ENCODE measurements at places on chromosomes 2 and 18. TPM values are rescaled to one million over a fixed set of nuclear protein-coding genes. Genes with fewer than 3 reads are reported as not detected.
A peak's percentile ranks its signal among the peaks of the same experiment; 100 is the strongest.

UGT1A10 gene
- total RNA-seq, result not detected

DNA sequence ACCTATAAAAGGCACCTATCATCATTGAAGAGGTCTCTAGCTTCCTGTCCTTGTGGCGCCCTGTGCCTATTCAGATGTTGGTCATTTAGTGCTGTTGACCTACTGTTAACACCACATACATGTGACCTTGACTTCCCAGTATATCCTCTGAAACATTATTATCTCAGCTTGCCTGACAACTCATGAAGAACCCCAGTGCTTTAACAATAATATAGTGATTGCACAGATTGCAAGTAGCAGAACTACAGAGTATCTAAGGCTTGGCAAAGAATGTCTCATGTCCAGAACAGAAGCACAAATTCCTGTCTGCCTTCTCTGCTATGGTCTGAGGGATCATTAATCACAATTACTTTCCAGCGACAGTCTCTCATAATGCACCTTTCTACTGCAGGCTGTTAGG is 165.3 kb downstream of the LCLAT1 start:
- H3K27me3 ChIP-seq, result no peaks in the 10 kb centered on the region
- no peak overlapping the region for H3K27ac ChIP-seq
- DNase-seq, result no peak
- no peak overlapping the region for H3K4me3 ChIP-seq

- no peak for DNase-seq
- no peak overlapping the region for H3K27ac ChIP-seq
- H3K27me3 ChIP-seq, result no peaks in the 10 kb centered on the region
Observed at GRCh38 chr2:68469935-68470334, 2.5 kb downstream of the APLF start.

- peak overlapping the region; percentile 86 for H3K4me3 ChIP-seq
- DNase-seq, result peak; percentile 98
- peaks cover 38% of the 10 kb centered on the region for H3K4me1 ChIP-seq
Observed at GRCh38 chr2:88627856-88628570, 749 bp upstream of the EIF2AK3 start.

CELF4 gene
- total RNA-seq, result not detected

GRCh38 chr2:111903930-111904439 is 5.6 kb downstream of the MERTK start:
- no peak for DNase-seq
- H3K4me1 ChIP-seq, result peaks cover 71% of the 10 kb centered on the region
- peaks cover 3% of the 10 kb centered on the region for H3K27me3 ChIP-seq
- no peak overlapping the region for H3K27ac ChIP-seq
- no peaks in the 10 kb centered on the region for H3K36me3 ChIP-seq

DNA sequence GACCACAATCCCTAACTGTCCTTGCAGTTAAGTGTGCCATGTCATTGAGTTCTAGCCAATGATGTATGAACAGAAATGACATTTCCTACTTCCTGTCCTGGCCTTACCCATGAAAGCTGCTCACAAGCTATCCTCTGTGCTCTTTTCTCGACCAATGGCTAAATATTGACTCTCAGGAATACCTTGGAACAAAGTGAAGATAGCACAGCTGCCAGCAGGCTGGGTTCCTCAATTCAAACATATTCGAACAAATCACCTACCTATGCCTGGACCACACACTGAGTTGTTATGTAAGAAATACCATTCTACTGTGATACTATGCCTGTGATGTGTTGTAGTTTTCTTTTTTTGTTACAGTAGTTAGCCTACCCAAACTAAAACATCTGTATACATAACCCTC is 65.1 kb downstream of the GAREM1 start:
- no peaks in the 10 kb centered on the region for H3K4me1 ChIP-seq
- no peak for DNase-seq
- H3K27me3 ChIP-seq, result no peaks in the 10 kb centered on the region
- no peaks in the 10 kb centered on the region for H3K36me3 ChIP-seq

DNA sequence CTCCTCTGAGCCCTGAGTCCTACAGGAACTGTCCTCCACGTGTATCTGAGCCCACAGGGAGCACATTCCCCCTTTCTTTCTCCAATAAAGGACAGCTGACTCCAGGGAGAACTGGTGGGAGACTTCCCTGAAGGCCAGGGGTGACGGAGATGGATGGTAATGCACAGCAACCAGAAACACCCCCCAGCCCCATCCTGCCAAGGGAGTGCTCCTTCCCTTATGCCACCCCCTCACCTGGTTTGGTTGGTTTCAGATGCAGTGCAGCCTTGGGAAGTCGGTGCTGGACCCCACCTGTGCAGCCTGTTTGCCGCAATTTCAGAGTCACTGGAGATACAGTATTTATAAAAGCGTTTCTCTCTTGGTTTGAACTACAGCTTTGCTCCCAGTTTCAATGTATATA is 24.0 kb downstream of the GPR55 start:
- H3K27ac ChIP-seq, result no peak overlapping the region
- peaks cover 28% of the 10 kb centered on the region for H3K27me3 ChIP-seq
- no peaks in the 10 kb centered on the region for H3K4me1 ChIP-seq
- H3K36me3 ChIP-seq, result no peaks in the 10 kb centered on the region

GRCh38 chr2:49291619-49292018 is 137.3 kb upstream of the FSHR start:
- H3K4me3 ChIP-seq, result no peak overlapping the region
- no peaks in the 10 kb centered on the region for H3K27me3 ChIP-seq
- no peak overlapping the region for H3K27ac ChIP-seq
- H3K36me3 ChIP-seq, result no peaks in the 10 kb centered on the region

CDKL4 gene
- 1.5 TPM for total RNA-seq

USP34 gene
- total RNA-seq, result 242 TPM

PELI1 gene
- total RNA-seq, result 56.2 TPM

DNA sequence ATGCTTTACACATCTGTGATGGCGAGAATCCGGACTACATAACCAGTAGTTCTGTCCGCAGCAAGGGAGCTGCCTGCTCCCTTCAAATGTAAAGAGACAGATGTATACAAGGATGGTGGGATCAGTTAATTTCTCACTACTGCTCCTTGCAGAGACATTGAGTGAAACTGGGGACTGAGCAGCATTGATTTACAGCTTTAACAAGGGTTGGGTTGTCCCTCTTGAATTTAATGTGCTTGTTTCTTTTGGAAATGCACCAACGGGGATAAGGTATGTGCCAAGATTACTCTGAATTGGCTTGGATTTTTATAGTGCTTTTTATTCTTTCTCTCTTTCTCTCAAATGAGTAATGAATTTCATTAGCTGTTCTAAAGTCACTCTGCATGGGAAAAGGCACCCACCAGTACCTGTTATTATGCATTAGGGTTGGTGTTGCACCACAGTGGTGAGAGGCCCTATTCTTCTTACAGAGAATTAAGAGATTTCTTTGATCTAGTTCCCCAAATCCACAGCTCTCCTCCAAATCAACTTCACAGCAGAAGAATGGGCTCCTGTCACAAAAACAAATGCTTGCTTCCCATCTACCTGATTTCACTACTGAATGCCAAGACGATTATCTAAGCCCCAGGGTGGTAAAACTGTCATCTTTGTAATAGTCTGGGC is 107.6 kb downstream of the DOCK10 start:
- no peaks in the 10 kb centered on the region for H3K27me3 ChIP-seq
- H3K27ac ChIP-seq, result no peak overlapping the region
- H3K36me3 ChIP-seq, result no peaks in the 10 kb centered on the region
- H3K4me3 ChIP-seq, result no peak overlapping the region

DNA sequence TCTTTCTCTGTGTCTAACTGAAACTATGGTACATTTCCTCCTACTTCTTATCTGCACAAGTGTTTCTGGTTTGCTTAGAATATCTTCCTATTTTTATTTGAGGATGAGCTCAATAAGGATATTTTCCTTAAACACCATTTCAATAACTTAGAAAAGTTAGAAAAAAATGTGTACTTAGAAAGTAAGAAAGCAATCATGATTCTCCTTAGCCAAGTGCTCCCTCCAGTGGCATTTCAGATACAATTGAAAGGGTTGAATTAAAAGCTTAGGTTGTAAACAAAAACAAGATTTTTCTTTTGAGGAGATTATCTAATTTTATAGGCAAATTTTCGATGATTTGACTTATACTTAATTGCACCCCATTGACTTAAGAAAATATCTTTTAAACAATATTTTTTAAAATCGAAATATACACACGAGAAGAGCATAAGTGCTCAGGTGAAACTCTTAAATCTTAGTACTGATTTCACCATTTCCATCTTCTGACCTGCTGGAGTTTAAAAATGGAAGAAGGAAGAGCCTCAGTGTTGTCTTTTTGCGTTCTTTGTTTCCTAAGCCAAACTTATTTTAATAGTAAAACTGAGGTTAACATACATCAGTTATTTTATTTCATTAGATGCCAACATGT is 26.9 kb downstream of the C18orf63 start:
- no peak overlapping the region for H3K27ac ChIP-seq
- no peaks in the 10 kb centered on the region for H3K36me3 ChIP-seq
- DNase-seq, result no peak
- H3K27me3 ChIP-seq, result no peaks in the 10 kb centered on the region

ELP2 gene
- total RNA-seq, result 65.8 TPM

DNA sequence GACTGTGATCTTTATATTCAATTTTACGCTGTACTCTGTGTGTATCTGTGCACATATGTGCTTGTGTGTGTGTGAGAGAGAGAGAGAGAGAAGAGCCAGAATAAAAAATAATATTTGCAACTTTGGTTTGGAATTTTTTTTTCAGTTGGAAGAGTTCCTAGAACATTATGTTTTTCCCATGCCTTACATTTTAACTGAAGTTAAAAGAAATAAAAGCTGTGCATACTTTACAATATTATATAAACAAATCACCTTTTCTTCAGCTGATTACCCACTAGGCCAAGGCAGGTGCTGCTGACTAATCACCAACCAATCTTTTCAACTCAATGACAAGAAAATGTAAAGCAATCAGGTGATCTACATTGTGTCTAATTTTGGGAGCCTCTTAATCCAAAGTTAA is 366.3 kb downstream of the NYAP2 start:
- H3K4me1 ChIP-seq, result peaks cover 12% of the 10 kb centered on the region
- no peaks in the 10 kb centered on the region for H3K27me3 ChIP-seq
- no peak overlapping the region for H3K4me3 ChIP-seq
- DNase-seq, result no peak
- peak overlapping the region; percentile 54 for H3K27ac ChIP-seq

PLGLB2 gene
- total RNA-seq, result 0.57 TPM

DNA sequence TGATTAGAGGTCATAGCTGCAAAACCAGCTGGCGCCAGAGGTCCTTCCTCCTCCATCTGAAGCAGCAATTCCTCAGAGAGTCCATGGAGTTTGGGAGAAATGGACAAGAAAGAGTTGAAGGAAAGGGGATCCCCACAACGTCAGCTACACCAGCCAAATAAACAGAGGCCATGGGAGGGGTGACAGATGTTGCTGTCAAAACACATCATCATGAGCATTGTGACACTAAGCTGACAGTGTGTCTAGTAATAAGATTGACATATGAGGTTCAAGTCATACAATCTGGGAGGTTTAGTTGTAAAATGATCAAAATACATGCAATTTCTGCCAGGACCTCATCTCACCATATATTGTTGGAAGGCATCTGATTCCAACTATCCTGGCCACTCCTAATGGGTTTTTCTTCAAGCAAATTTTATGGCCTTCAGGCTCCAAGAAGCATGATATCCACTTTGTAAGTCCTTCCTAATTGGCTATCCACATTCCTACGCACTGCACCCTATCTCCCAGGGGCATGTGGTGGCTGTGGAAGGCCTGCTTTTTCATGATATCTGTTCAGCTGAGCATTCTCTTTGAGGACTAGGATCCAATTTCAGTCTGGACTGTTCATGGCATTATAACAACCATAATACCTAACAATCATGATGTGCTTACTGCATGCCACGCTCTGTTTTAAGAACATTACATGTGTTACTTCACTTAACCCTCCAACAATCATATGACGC is 335.0 kb upstream of the ID2 start:
- no peaks in the 10 kb centered on the region for H3K4me1 ChIP-seq
- H3K27ac ChIP-seq, result no peak overlapping the region
- no peak for DNase-seq
- H3K4me3 ChIP-seq, result no peak overlapping the region
- no peaks in the 10 kb centered on the region for H3K36me3 ChIP-seq

RSAD2 gene
- not detected for total RNA-seq

DNA sequence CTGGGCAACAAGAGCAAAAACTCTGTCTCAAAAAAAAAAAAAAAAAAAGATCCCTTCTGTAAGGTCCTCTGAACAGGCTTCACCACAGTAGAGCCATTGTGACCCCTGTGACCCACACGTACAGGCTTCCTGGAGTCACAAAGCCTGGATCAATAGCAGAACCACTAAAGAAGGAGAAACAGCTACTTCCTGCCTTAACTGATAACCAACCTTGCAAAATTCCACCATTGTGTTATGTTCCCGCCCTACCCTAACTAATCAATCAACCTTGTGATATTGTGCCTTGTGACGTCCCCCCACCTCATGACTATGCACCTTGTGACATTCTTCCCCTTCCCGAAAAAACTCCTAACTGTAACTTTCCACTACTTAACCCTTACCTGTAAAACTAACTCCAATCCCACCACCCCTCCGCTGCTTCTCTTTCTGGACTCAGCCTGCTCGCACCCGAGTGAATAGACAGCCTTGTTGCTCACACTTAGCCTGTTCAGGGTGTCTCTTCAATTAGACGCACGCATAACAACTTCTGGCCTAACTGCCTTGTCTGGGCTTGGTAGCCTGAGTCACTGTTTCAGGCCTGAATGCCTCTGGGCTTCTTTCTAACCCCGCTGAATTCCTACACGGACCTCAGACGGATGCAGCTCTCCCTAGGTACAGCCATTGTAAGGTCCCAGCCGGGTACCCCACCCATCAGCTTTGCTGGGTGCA is 13.9 kb downstream of the SCYGR8 start:
- H3K36me3 ChIP-seq, result no peaks in the 10 kb centered on the region
- no peaks in the 10 kb centered on the region for H3K27me3 ChIP-seq
- H3K4me1 ChIP-seq, result no peaks in the 10 kb centered on the region
- no peak overlapping the region for H3K4me3 ChIP-seq
- DNase-seq, result no peak

Data from suprapubic skin (tissue), 4 donors.